ENCODE measurements at places on chromosomes 4 and X.

- DNase-seq, result no peak
These were observed 51.0 kb downstream of the SPIN2B start for GRCh38 chrX:57070185-57070984.

GRCh38 chrX:131067846-131068745 is 9.9 kb downstream of the ARHGAP36 start:
- no peak for DNase-seq

- no peak for DNase-seq
These were observed 672.1 kb upstream of the SLIT2 start for GRCh38 chr4:19579608-19580007.

- no peak for DNase-seq
These were observed 5.9 kb downstream of the CDK16 start for GRCh38 chrX:47224266-47224895.

GRCh38 chr4:155724731-155725130 is 34.1 kb upstream of the GUCY1B1 start:
- no peak for DNase-seq

GRCh38 chrX:71103110-71103983 is 3.2 kb downstream of the CXorf65 start:
- DNase-seq, result no peak

DNA sequence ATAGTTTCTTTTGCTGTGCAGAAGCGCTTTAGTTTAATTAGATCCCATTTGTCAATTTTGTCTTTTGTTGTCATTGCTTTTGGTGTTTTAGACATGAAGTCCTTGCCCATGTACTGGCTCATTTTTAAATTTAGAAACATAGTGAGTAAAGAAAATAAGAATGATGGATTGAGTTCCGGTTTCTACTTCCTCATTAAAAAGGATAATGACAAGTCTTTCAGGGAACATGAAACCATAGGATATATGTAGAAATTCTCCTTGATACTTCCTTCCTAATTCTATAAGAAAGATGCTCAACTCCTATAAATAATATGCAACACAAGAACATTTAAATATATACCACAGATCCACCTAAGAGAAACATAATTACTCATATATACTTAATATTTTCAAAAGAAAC is 240.9 kb downstream of the BANK1 start:
- DNase-seq, result no peak

DNA sequence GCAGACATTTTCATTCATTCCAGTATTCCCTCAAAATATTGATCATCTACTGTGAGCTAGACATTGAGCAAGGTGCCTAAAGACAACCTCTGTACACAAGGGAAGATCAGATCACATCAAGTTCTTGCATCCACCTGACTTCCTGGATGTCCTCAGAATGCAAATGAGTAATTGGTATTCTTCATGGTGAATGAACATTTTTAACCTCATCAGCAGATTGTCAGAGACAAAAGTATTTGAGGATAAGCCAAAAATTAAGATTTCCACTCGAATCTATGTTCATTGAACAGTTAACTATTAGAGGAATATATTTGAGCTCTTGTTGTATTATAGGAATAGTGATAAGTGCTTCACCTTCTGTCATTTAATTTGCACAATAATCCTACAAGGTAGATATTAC is 1.3 kb downstream of the SMARCAD1 start:
- DNase-seq, result no peak

GRCh38 chrX:13463608-13464007 is 105.8 kb upstream of the EGFL6 start:
- peak; percentile 88 for DNase-seq

DNA sequence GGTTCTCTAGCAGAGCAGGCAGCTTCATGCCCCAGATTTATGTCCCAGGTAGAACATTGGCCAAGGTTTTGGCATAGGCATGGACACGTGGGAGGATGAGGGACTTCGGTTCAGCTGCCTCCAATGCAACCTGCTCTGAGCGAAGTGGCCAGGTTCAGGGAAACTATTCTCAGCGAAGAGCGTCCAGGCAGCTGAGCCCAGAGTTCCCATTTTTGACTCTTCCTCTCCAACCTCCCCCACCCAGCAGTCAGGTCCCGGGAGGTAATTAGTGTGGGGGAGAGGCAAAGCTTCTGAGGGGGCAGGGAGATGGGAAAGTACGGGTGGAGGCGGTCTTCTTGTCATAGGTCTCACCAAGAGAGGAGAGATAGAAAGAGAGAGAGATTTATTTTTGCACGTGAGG is 1.0 kb downstream of the GABRA4 start:
- DNase-seq, result no peak

- DNase-seq, result no peak
These were observed 72.7 kb upstream of the H2AZ1 start for GRCh38 chr4:100022792-100023222.

GRCh38 chr4:169293343-169294176 is 22.8 kb upstream of the SH3RF1 start:
- DNase-seq, result no peak

GRCh38 chr4:80070880-80071603 is 2.0 kb downstream of the ANTXR2 start:
- no peak for DNase-seq

GRCh38 chr4:76634220-76634619 is 199.2 kb downstream of the SHROOM3 start:
- peak; percentile 91 for DNase-seq

DNA sequence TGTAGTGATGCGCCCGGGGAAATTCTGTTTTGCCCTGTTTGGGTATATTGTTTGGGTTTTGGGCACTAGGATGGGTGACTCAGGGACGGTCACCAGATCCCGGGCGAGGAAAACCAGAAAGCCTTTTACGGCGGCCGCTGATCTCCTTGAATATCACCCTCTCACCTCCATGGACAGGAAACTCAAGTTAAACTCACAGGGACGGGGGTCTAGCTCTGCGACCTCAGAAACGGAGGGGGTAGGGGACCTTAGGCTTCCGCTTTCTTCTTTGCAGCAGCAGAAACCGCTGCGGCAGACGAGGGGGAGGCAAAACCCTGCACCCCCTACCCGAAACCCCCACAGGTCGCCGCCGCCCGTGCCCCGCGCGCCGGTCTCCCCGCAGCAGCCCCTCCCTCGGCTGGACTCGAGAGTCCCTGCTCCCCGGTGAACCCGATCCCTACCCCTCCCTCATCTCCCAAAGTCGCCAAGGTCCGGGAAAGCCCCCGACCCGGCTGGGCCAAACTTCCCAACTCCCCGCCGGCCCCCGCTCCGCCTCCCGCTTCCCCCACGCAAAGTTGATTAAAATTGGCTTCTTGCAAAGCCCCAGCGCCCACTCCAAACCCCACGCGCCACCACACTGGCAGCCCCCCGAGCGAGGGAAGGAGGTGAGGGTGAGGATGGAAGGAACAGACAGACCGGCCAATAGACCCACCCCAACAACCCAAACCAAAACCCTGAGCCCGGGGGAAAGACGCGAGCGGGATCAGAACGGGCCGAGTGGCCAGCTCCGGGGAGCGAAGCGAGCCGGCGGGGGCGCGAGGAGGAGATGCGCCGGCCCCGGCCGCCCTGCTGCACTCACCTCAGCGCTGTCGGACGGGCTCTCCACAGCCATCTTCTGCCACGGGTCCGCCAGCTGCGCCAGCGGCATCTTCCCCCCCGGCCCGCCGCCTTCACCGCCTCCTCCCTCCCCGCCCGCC is 705 bp downstream of the RPS6KA3 start:
- peak; percentile 19 for DNase-seq

- no peak for DNase-seq
These were observed 30.4 kb downstream of the SH3TC1 start for GRCh38 chr4:8229331-8229975.

DNA sequence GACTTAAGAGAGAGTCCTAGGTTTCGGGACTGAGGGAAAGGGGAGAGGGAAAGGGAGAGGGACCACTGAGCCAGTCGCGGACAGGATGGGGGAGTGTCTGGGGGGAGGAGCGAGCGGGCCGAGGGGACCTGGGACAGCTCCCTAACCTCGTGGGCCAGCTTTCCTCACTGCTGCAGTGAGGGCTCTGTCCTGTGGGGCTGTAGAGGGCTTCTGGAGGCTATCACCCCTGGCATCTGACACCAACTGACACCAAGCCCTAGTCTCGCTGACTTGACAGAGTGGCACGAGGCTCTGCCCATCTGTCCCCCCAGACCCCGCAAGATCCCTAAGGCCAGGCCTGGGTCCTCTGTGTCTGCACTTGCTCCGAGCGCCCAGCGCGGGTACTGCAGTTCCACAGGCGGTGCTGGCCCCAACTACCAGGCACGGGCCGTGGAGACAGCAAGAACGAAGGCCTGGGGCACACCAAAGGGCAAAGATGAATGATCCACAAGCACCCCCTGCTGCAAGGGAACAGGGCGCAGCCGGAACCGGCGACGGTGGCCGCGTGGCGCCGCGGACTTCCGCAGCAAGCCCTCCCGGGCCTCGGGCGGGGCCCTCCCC is 465 bp downstream of the HAUS7 start:
- DNase-seq, result peak; percentile 39

- DNase-seq, result no peak
These were observed 742 bp upstream of the TAF1 start for GRCh38 chrX:71365356-71365874.

DNA sequence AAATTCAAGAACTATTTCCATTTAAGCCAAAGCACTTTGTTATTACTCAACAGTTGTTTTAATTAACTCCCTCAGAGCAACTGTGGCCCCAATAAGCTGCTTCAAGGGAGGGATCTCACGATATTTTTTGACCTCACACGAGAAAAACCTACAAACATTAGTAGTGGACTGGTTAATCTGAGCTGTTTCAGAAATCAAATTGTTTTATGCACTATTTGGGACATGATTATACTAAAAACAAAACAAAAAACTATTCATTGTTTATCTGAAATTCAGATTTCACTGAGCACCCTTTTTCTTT is 74.3 kb downstream of the DCHS2 start:
- DNase-seq, result no peak

GRCh38 chr4:100366213-100366612 is 151.6 kb downstream of the EMCN start:
- no peak for DNase-seq

DNA sequence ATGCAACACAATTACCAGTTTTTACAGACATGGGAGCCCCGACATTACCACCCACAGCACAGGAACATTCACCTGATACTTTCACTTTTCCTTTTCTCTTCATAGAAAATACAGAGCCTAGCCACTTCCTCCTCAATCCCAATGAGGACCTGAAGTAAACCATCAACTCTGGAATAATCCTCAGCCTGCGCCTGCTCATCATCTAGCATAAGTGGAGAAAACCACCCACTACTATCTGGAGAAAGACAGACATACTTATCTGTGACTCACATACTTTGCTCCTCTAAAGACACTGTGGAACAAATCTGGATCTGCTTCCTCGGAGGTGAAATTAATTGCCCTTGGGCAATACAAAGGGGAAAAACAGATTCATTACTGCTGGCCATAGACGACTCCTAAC is 47.8 kb downstream of the ZCCHC13 start:
- no peak for DNase-seq

DNA sequence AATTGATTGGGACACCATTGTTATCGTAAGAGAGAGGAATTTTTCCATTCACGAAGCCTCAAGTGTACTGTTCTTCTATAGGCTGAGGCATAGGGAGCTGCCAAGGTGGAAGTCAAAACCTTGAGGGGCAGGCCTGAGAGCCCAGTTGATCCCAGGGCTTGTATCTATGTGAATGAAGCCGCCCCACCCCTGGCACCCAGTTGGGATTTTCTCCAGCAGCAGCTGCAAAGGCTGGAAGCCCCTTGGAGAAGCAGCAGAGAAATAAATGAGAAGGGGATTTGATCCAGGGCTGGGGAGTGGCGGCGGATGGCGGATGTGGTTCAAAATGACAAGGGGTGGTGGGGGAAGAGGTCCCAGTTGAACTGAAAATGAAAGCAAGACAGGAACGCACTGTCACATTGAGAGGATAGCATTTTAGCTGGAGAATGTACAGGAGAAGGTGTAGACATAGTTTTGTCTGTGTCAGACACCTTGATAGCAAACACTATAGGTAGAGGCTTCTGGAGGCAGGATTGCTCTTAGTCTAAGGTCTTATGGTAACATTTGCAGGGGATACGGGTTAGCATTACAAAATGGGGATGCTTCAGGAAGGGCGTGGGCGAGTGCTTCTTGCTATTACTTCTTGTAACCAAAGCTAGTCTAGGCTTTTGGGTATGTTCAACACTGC is 32.6 kb downstream of the DOCK11 start:
- DNase-seq, result no peak

GRCh38 chr4:77800483-77801259 is 18.5 kb downstream of the CNOT6L start:
- no peak for DNase-seq

GRCh38 chr4:123256901-123257300 is 139.7 kb upstream of the SPRY1 start:
- peak; percentile 52 for DNase-seq

- DNase-seq, result no peak
These were observed 253.5 kb downstream of the ARHGAP10 start for GRCh38 chr4:147985376-147985775.

- no peak for DNase-seq
These were observed 38.0 kb upstream of the PDK3 start for GRCh38 chrX:24426921-24427746.

DNA sequence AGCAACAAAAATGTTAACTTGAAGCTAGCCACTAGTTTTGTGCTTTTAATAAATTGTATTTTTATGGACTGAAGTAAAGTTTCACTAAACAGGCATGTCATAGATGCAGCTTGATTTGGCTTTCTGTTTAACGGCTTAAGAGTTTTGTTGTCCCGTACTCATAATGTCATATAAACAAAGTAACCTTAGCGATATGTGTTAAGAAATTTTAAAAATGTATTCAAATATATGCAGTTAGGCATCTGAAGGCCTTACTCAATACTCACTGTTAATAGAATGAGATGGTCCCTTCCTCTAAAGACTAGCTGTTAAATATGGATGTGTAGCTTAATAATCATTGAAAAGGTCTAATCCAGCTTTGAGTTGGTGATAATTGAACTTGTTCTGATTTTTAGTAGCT is 1.0 kb upstream of the SCLT1 start:
- DNase-seq, result no peak

DNA sequence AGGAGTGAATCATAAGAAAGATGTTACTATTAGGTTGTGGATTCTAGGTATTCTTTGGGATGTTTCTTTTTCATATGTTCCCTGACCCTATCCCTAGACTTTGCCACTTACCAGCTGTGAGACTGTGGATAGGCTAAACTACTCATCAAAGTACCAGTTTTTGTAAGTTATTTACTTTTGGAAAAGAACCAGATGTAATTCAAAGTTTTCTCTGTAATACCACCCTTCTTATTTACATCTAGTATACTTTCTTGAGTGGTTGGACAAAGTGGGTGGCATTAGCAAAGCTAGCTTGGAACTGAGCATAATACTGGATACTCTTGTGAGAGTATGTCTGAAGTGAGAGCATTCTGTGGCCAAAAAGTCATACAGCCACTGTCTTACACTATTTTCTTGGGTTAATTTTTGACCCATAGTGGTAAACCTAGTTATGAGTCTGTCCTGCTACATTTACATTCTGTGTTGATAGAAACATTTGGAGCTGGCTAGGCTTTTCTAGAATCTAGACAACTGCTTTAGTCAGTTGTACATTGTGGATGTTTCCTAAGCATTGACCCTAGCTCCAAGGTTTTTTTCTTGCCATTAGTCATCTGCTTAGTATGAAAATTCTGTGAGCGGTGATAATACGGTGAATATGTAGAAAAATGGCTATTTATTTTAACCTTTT is 41.7 kb downstream of the KDM6A start:
- peak; percentile 36 for DNase-seq

Data from fibroblast of skin of back (primary cell).